Natural killer cell (primary cell): ENCODE measurements at places on chromosomes 2 and 18. TPM values are rescaled to one million over a fixed set of nuclear protein-coding genes. Genes with fewer than 3 reads are reported as not detected.

- no peaks in the 10 kb centered on the region for H3K36me3 ChIP-seq
- H3K27ac ChIP-seq = no peak overlapping the region
- H3K27me3 ChIP-seq = no peaks in the 10 kb centered on the region
- no peak for DNase-seq
- no peak overlapping the region for H3K4me3 ChIP-seq
Observed at GRCh38 chr18:48751727-48752468, 198.9 kb downstream of the SMAD7 start.

DNA sequence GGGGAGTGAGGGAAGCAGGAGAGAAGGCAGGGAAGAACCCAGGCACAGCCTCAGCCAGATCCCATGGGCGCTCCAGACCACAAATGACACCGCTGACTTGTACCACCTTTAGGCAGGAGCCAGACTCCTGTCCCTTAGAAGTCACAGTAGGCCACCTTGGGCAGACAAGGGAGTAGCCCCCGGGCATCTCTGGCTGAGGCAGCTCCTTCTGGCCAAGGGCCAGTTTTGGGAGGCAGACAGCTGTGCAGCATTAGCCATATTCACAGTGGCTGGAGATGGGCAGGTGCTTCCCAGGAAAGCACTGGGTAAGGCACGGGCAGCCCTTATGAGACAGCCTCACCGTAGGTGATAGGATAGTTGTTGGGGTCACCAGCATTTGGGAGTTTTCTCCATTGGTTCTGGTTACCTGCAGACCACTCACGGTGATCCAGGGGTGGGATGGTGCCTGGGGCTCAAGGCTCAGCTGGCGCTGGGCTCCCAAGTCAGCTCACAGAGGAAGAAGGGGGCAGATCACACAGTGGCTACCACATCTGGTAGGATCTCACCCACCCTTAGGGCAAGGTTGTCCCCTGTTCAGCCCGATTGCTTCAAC, 2.1 kb downstream of the ASTL start:
- H3K27me3 ChIP-seq = no peaks in the 10 kb centered on the region
- H3K4me3 ChIP-seq = no peak overlapping the region
- no peak for DNase-seq
- no peaks in the 10 kb centered on the region for H3K36me3 ChIP-seq

DNA sequence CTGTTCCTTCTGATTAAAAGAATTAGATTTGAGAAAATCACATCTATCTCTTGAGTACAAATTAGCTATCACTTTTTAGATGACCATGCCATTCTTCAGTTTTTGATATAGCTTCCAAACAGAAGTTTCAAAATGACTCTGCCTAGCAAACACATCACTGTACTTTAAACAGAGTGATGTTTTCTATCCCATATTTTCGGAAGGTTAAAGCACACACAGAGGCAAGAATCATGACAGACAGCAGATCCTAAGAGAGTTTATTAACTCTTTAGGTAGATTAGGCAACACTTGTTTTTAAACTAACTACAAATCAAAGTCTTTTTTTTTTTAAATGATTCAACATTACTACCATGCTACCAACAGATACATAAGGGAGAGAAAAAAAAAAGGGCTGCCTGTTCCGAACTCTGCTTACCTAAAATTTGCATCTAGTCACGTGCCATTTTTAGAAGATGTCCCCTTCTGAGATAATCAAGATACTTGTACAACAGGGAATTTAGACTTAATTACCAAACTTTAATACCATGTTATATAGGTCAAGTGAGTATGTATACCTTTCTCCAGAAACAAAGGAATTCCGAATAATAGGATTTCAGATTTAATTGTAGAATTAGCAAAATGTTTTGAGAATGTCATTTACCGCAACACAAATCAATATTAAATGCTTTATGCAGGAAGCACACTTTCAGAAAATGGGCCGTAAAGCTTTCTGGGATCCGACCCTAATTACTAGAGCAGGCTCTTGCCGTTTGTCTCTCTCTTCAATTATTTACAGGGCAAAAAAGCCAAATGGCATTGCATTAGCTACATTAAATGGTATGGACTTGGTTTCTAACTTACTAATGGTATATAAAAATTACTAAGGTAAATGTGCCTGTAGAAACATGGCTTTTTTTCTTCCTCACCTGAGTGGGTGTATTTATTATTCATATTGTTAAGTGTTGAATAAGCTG, 2.6 kb downstream of the RBMS1 start:
- no peak overlapping the region for H3K4me3 ChIP-seq
- no peaks in the 10 kb centered on the region for H3K36me3 ChIP-seq
- H3K4me1 ChIP-seq = peaks cover 7% of the 10 kb centered on the region
- DNase-seq = no peak
- H3K27me3 ChIP-seq = peaks cover 8% of the 10 kb centered on the region

DNA sequence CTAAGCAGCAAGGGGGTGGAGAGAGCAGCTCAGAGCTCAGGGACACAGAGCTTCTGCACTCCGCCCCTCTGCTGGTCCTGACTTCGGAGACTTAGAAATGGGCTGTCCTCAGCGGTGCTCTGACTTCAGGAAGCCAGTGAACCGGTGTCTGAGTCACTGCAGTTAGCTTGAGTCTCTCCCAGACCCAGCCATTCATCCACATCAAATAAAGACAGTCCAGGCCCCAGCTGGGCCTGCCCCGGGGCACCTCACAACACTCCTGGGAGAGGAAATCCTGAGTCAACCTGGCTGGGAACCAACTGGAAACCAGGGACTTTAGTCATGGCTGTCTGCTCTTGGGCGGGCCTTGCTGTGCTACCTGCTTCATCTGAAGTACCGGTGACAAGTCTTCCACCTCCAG, 5.4 kb upstream of the ITGB6 start:
- H3K4me3 ChIP-seq = no peak overlapping the region
- H3K4me1 ChIP-seq = peaks cover 13% of the 10 kb centered on the region
- no peaks in the 10 kb centered on the region for H3K27me3 ChIP-seq
- H3K36me3 ChIP-seq = no peaks in the 10 kb centered on the region
- H3K27ac ChIP-seq = no peak overlapping the region
- DNase-seq = no peak

GRCh38 chr2:228180181-228181097, 1.0 kb downstream of the SPHKAP start:
- no peak overlapping the region for H3K4me3 ChIP-seq
- H3K36me3 ChIP-seq = no peaks in the 10 kb centered on the region
- no peak for DNase-seq
- H3K4me1 ChIP-seq = no peaks in the 10 kb centered on the region
- H3K27me3 ChIP-seq = no peaks in the 10 kb centered on the region

DNA sequence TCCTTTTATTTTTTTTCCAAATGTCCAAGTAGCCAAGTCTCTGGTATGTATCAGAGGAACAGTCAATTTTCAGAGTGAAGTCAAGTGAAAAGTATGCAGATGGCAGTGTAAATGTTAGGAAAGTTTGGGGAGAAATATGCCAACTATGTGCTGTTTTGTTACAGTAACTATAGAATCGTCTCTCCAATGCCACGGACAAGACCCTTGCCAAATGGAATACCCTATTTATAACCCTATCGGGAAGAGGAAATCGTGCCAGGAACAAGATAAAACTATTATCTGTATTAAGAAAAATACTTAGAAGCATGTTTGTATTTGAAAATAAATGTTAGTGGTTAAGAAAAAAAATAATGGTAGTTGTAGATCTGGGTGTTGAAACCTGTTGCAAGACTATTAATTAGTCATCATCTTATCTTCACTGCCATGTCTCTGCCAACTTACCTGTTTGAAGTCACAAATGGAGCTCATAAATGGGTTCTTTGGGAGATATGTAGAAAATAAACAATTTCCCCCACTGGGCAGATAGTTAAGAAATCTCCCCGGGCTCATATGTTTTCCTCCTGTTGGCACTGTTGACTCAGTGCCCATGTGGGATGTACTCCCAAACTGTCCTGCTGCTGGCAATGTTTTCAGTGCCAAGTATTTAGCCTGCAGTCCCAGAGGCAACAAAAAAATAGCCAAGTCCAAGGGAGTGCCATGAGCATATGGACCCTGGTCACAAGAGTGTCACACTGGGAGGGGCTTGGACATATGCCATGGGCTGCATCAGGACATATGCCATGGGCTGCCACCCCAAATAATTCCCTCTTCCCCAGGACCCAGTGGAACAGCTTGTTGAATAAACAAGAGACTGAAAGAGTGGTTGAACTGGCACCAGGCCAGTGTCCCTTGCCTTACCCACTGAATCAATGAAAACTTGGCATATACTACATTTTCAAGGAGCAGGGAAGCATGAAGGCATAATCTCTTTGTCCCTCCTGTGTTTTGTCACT, 366.9 kb downstream of the OSR1 start:
- no peak for DNase-seq
- no peaks in the 10 kb centered on the region for H3K4me1 ChIP-seq
- no peak overlapping the region for H3K4me3 ChIP-seq
- no peaks in the 10 kb centered on the region for H3K27me3 ChIP-seq
- H3K36me3 ChIP-seq = no peaks in the 10 kb centered on the region
- no peak overlapping the region for H3K27ac ChIP-seq

- no peak overlapping the region for H3K4me3 ChIP-seq
- no peaks in the 10 kb centered on the region for H3K4me1 ChIP-seq
- no peak for DNase-seq
- H3K27ac ChIP-seq = no peak overlapping the region
- H3K27me3 ChIP-seq = no peaks in the 10 kb centered on the region
Observed at GRCh38 chr2:115386465-115386864, 944.0 kb downstream of the DPP10 start.

DNA sequence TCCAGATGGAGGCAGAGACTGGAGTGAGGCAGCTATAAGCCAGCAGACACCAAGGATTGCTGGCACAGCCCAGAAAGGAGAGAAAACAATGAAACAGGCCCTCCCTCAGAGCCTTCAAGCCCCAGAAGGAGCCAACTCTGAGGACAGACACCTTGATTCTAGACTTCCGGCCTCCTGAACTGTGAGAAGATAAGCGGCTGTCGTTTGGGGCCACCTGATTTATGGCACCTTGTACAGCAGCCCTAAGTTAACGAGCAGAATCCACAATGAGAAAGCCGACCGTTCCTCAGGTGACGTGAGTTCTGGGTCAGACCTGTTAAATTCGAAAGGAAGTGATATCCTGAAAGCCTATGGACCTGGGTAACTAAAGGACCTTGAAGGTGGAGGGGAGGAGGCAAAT, 7.3 kb upstream of the CNDP2 start:
- H3K4me3 ChIP-seq = no peak overlapping the region
- DNase-seq = no peak
- H3K4me1 ChIP-seq = peaks cover 13% of the 10 kb centered on the region
- H3K36me3 ChIP-seq = no peaks in the 10 kb centered on the region

DNA sequence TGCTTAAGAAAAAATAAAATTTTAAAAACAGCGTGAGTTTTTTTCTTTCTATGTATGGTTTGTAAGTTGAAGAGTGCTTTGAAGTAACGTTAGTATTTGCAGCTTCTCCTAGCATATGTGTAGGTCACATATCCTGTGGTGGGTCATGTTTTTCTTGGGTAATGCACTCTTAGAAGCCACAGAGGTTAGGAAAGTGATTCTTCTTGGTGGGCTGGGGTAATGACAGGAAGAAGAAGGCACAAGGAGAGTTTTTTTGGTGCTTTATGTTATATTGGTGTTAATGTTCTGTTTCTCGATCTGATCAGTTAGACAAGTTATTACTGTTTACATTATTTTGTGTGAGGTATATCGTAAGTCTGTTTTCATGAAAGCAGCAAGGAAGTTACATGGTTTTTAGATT, 109.0 kb downstream of the ICA1L start:
- no peak overlapping the region for H3K4me3 ChIP-seq
- no peaks in the 10 kb centered on the region for H3K27me3 ChIP-seq
- peaks cover 22% of the 10 kb centered on the region for H3K36me3 ChIP-seq
- H3K4me1 ChIP-seq = peaks cover 2% of the 10 kb centered on the region
- peak; percentile 57 for DNase-seq

DNA sequence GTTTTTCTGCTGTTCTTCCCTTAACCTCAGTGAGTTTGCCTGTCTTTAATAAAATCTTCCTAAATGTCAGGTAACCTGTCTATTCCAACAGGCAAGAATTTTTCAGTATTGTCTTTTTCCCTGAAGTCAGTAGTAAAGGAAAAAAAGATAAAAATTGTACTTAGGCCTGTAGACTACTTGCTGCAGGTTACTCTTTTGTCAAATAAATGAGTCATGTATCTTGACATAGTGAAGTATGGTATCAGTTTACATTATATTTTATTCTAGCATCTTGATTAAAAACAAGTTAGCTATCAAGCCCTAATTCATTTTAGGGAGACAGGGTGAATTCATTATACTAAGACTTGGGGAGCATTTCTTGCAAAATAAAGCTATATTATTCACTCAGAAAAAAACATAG, 59.8 kb downstream of the ITGA4 start:
- H3K4me3 ChIP-seq = no peak overlapping the region
- no peak overlapping the region for H3K27ac ChIP-seq
- peaks cover 90% of the 10 kb centered on the region for H3K36me3 ChIP-seq
- H3K4me1 ChIP-seq = peaks cover 6% of the 10 kb centered on the region

DNA sequence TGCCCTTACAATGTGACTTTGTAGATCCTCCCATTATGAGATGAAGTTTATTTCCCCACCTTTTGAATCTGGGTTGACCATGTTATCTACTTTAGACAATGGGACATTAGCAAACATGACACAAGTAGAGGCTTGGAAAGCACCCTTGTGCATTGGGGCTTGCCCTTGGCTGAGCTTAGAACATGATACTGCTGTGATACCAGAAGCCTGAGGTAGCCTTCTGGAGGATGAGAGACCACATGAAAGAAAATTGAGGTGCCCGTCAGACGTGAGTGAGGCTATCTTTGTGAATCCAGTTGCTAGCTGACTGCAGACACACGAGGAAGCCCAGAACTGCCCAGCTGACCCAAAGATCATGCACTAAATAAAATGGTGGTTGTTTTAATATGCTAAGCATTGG, 341.2 kb downstream of the CYP26B1 start:
- H3K4me3 ChIP-seq = no peak overlapping the region
- no peaks in the 10 kb centered on the region for H3K4me1 ChIP-seq
- H3K27ac ChIP-seq = no peak overlapping the region

DNA sequence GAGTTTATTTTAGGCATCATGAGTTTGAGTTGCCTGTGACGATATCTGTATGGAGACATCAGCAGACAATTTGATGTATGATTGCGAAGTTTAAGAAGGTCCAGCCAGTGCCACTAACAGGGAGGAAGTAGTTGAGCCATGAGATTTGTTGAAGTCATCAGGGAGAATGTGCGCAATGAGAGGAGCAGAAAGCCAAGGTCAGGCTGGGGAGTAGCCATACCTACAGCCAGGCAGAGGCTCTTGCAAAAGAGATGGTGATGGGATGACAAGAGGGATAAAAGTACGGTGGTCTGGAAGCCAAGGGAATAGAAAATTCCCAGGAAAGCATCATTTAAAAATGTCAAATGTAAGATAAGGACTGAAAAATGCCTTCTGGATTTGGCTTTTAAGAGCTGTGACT, 51.2 kb downstream of the LIMS1 start:
- no peaks in the 10 kb centered on the region for H3K27me3 ChIP-seq
- no peak overlapping the region for H3K27ac ChIP-seq
- no peak for DNase-seq
- no peaks in the 10 kb centered on the region for H3K36me3 ChIP-seq

- no peak for DNase-seq
- H3K27ac ChIP-seq = no peak overlapping the region
- peaks cover 2% of the 10 kb centered on the region for H3K4me1 ChIP-seq
- H3K27me3 ChIP-seq = no peaks in the 10 kb centered on the region
Observed at GRCh38 chr18:23805898-23806297, 116.6 kb downstream of the LAMA3 start.

- H3K27ac ChIP-seq = no peak overlapping the region
- DNase-seq = no peak
Observed at GRCh38 chr18:35141567-35142274, 99.1 kb upstream of the ZNF397 start.

The C2orf66 gene
- not detected for total RNA-seq

The RNF125 gene
- total RNA-seq = 74.7 TPM

The POLE4 gene
- total RNA-seq = 31.1 TPM

The IHH gene
- not detected for total RNA-seq

The DSG1 gene
- total RNA-seq = not detected
